ENCODE measurements at places on chromosomes 13 and 19.

DNA sequence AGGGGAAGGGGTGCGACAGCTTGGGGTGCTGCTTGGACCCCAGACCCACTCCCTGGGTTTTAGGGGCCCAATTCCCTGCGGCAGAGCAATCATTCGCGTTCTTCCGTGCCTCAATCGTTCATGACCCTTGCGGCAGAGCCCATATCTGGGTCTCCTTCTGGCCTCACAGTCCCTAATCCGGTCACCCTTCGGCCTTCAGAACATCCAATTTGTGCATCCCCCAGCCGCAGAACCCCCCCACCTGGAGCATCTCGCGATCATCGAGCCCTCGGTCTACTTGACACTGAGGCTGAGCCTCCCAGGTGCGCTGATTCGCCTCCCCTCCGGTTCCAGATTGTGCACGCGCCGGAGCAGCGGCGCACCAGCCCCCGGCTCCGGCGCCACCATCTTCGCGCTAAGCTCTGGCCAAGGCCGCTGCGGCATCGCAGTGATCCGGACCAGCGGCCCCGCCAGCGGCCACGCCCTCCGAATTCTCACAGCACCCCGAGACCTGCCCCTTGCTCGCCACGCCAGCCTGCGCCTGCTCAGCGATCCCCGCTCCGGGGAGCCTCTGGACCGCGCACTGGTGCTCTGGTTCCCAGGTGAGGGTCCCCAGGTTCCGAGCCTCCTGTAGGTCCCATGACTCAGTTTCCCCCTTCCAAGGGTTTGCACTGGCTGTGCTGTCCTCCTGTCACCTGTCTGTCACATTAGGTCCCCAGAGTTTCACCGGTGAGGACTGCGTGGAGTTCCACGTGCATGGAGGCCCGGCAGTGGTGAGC lies 501 bp downstream of the GTPBP3 start:
- DNase-seq, result peak; percentile 41

- no peak for DNase-seq
Measured at GRCh38 chr13:49062297-49062896, 86.7 kb downstream of the FNDC3A start.

DNA sequence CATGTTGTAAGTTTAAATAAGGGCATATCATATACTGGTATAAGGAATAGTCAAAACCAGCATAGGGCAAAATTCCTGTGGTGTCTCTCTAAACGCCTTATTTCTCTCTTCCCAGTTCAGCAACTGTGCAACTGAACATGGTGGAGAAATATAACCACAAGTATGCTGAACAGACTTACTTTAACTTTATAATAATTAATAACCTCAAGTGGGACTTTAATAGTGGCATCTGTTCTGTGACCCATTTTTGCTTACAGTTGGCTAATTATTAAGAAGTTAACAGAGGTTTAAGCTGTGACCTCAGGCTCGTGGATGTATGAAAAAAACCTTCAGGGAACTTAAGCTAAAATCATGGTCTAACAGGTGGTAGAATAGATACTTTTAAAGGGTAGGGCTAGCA lies 54.3 kb downstream of the MICU2 start:
- no peak for DNase-seq

GRCh38 chr13:45713721-45714120 lies 11.6 kb downstream of the CBY2 start:
- DNase-seq, result no peak

GRCh38 chr13:62432906-62433305 lies 1017.3 kb upstream of the PCDH20 start:
- DNase-seq, result no peak

DNA sequence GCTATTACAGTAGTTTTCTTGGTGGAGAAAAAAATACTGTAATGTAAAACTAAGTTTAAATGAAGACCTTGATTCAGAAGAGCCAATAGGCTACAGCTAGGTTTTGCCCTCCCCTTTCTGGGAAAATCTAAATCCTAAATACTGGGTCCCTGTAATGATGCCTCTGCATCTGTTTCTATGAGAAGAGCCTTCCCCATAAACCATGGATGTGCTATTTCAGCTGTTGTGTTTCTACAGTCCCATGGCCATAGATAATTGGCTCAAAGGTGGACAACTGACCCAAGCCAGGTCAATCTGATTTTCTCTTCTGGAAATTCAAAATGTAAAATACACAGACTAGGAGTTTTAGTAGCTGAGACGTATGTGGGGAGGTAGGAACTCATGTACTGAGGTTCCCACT lies 101.9 kb downstream of the NDFIP2 start:
- DNase-seq, result no peak

DNA sequence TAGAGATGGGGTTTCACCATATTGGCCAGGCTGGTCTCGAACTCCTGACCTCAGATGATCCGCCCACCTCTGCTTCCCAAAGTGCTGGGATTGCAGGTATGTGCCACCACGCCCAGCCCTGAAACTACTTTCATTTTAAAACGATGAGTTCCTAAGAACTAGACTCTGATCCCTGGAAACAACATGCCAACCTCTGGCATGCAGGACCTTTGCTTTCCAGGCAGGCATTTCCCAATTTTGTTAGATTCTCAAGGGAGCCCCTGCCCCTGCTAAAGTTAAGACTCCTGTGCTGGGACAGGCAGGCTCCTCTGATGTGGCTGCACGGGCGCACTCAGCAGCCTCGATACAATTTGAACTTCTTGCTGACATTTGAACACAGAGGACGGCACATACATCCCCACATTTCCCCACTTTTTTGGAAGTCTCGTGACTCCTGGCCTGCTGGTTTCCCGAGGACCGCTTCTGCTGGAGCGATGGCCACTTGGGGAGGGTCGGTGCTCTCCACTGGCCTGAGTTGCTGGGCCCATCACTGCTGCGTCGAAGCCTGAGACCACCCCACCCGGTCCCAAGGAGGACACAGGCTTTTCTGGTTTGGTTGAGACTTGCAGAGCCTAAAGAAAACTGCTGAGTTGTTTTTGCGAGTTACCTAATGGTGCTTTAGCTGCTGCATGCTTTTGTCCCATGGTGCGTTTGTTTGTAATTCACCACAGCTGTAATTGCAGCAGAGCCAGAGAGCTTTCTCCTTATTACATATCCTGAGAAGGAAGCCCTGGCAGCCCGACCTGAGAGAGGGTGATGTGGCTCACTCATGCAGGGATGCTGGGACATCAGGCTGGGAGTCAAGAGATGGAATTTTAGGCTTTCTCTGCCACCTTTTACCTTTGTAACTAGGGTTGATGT lies 8.2 kb downstream of the ATP11A start:
- no peak for DNase-seq

DNA sequence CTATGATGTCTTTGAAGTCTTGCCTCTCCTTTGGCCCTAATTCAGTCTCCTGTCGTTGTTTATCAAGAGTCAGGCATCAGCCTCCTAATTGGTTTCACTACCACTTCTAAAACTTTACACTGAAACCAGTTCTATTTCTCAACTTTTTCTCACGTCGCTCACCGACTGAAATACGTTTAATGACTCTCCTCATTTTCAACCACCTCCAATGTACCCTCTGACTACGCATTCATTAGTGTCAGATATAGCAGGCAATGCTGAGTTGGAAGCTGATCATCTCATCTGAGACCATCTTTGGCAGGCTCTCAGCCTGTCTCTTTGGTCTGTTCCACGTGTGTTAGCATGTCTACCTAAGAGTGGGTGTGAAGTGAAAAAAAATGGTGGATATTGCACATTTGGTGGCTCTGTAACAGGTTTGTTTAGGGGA lies 128.1 kb downstream of the KL start:
- no peak for DNase-seq

DNA sequence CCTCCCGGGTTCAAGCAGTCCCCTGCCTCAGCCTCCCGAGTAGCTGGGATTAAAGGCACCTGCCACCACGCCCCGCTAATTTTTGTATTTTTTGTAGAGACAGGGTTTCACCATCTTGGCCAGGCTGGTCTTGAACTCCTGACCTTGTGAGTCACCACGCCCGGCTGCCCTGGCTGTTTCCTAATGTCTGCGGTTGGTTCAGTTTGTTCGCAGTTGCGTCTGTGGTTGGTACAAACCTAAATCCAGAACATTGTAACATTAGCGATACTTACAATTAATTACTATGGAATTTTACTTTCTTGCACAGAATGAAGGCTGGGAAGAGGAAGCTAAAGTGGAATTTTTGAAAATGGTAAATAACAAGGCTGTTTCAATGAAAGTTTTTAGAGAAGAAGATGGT lies 38.1 kb downstream of the RNF17 start:
- no peak for DNase-seq
